ENCODE measurements at places on chromosomes 1 and 21.

- DNase-seq = no peak
Observed at GRCh38 chr1:46587069-46587468, 17.0 kb downstream of the MKNK1 start.

DNA sequence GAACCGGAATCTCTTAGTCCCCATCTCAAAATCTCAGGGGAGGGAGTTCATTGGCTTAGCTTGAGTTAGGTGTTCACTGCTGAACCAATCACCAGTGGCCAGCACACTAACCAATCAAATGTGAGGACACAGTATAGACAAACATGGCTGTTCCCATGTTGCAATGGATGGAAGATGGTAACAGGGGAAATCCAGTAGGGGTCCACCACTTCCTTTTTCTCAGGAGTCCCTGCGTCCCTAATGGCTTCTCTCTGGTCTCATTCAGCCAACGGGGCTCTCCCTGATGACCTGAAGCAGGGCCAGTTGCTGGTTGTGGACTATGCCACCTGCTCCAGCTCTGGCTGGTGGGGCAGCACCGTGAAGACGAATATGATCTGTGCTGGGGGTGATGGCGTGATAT lies 9.7 kb downstream of the CELA2B start:
- no peak for DNase-seq

- DNase-seq = no peak
Observed at GRCh38 chr21:29175408-29176134, 45.1 kb downstream of the MAP3K7CL start.

- DNase-seq = no peak
Observed at GRCh38 chr1:208103597-208104513, 140.3 kb downstream of the PLXNA2 start.

- no peak for DNase-seq
Observed at GRCh38 chr1:119093721-119094120, 46.7 kb downstream of the WARS2 start.

DNA sequence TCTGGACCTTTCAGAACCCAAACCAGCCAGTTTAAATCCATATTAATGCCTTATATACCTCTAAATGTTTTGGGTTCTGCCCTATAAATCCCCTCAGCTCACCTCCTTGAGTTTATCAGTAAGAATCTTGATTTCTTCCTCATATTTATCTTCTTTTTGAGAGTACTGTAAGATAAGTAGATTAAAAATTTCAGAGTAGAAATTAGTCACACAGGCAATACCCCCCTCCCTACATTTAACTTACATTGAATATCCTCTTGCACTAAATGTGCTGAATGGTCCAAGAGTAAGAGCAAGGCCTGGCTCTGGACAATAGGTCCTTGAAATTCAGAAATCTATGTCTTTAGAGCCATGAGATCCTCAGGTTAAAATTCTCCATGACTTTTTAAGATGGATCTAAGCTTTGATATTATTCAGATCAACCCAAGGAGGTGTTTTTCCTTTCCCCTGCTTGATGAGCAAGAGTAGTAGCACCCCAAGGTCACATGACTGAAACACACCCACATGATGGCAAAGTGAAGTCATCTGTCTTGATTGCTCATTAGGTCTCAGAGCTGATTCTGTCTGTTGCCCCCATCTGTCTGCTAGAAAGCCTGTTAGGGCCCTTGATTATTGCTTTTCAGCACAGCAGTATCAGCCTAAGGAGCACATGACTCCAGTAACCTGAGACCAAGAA lies 15.8 kb upstream of the NUP210L start:
- peak; percentile 75 for DNase-seq

DNA sequence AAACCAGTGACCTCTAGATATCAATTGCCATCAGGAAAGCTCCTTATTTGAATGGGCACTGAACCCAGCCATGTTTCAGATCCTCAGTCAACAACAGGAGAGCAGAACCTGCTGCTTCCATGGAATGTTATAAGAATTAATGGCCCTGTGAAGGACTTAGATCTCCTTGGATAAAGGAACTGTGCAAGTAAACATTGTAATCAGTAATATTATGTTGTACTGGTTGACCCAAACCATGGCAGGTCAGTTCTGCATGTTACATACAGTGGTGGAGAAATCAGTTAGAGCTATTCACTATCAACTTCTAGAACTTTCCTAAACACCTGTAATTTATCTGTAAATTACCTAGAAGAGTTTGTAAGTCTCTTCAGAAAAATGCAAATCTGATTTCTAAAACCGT lies 11.2 kb upstream of the CLDN8 start:
- no peak for DNase-seq

- no peak for DNase-seq
Observed at GRCh38 chr1:35866991-35867390, 16.0 kb upstream of the AGO1 start.

GRCh38 chr1:229254910-229255541 lies 15.9 kb upstream of the RAB4A start:
- DNase-seq = no peak

- no peak for DNase-seq
Observed at GRCh38 chr1:165050246-165050645, 306.3 kb downstream of the LMX1A start.

GRCh38 chr1:177137814-177138213 lies 26.7 kb downstream of the ASTN1 start:
- DNase-seq = no peak

Measured in activated T-cell treated with anti-CD3 and anti-CD28 coated beads, Interleukin-2, amount 50 U/mL, for 72 hours (primary cell).